ENCODE measurements at places on chromosomes 13 and 19. TPM values are rescaled to one million over a fixed set of nuclear protein-coding genes. Genes with fewer than 3 reads are reported as not detected.
A peak's percentile ranks its signal among the peaks of the same experiment; 100 is the strongest.

Gene ACP7
- 1.8 TPM for total RNA-seq

Gene KLF12
- 12.9 TPM for total RNA-seq

Gene DCT
- total RNA-seq: 0.42 TPM

Gene ZNF99
- total RNA-seq: 0.34 TPM

Gene ZNF610
- total RNA-seq: 6.9 TPM

Gene KIR3DL2
- not detected for total RNA-seq

Gene ZNF570
- total RNA-seq: 6.9 TPM

Gene SPRED3
- 2.1 TPM for total RNA-seq

Gene SHD
- total RNA-seq: not detected

Gene ZNF491
- total RNA-seq: 2.3 TPM

Gene PEX11G
- total RNA-seq: 7.8 TPM

Gene LPAR2
- total RNA-seq: 28.6 TPM

Gene GIPC3
- 2.4 TPM for total RNA-seq

Gene SAMD1
- total RNA-seq: 24.3 TPM

Gene C1QTNF9B
- total RNA-seq: not detected

Gene LILRB3
- 5.6 TPM for total RNA-seq

Gene USP12
- 25.5 TPM for total RNA-seq

- DNase-seq: no peak
Measured at GRCh38 chr19:14021474-14021873, 6.5 kb upstream of the RLN3 start.

GRCh38 chr19:1057176-1057855 lies 9.7 kb upstream of the ARHGAP45 start:
- DNase-seq: no peak

DNA sequence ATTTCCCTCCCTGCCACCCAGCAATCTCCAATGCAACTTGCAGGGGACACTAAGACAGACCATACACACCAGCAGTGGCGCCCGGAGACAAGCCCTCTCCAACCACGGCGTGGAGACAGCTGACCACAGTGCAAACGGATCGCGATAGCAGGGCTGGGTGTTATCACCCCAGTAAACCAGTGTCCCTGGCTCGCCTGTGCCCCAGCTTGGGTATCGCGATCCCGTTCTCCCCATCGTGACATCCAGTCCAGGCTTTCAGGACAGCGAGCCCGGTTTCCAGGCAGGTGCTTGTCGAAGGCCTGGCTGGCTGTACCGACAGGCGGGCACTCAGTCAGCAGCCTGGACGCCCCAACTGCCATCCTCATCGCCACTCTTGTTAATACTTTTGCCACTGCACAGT lies 20.7 kb upstream of the NANOS2 start:
- DNase-seq: no peak

GRCh38 chr13:51152701-51153100 lies 41.6 kb upstream of the C13orf42 start:
- DNase-seq: no peak

- DNase-seq: no peak
Measured at GRCh38 chr13:108984251-108984920, 355.0 kb downstream of the MYO16 start.

DNA sequence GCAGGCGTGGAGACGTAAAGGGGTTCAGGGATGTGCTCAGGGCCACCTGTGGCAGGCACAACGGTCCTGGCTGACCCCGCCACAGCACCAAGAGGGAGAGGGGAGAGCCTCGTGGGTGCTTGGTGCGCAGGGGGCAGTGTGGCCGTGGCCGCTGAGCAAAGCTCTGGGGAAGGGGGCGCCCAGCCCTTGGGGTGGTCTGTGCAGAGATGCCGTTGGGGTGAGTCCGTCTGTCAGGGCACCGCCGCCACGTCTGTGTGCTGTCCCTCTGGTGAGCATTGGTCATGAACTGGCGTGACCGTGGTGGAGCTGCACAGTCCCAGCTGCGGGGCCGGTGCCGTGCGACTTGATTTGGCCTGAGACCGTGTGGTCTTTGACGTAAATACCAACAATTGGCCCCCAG lies 15.3 kb downstream of the GNA11 start:
- DNase-seq: no peak

DNA sequence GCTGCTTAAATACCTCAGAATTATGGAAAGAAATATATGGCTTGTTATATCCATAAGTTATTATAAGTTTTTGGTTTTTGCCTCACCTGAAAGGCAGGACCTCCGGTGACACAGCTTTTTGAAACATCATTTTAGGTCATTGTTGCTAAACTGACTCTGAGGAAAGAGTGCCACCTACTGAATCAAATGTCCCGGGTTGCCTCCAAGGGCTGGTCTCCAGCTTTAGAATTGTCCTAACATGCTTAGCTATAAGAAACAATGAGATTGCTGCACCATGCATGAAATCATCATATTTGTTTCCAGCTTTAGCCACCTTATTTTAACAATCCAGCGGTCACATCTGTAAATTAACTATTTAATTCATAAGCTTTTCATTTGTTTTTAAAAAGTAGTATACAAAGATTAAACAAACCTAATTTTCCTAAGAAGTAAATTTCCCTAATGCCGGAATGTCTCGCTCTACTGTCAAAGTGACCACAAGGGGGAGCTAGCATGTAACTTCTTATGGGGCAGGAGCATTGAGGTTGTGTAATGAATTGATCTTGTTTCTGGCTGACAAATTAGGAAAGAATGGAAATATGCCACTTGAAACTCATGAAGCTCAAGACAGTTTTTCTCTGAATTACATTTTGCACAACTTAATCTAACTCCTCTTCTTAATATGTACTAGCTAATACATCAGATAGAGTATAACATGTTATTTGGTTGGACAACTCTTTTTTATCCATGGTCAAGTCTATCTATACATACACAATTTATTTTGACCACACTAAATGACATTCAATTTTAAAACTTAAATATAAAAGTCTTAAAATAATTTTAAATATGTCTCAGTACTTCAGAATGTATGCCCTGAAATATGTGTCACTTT lies 6.7 kb upstream of the PCDH17 start:
- no peak for DNase-seq

DNA sequence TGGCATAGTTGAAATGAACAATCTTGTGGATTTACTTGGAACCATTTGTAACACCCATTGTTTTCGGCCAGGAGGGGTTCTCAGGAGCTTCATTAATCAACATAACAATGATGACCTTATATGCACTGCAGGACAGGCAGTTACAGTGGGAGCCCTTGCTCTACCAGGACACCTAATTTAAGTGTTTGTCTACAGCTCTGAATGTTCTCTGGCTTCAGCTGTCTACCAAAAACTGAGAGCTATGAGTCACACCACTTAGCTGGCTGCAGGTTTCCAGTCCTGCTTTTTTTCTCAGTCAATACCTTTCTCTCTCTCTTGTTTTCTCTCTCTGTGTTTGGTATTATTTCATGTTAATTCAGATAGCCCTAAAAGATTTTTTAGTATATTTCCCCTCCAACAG lies 105.4 kb upstream of the MBNL2 start:
- DNase-seq: no peak

DNA sequence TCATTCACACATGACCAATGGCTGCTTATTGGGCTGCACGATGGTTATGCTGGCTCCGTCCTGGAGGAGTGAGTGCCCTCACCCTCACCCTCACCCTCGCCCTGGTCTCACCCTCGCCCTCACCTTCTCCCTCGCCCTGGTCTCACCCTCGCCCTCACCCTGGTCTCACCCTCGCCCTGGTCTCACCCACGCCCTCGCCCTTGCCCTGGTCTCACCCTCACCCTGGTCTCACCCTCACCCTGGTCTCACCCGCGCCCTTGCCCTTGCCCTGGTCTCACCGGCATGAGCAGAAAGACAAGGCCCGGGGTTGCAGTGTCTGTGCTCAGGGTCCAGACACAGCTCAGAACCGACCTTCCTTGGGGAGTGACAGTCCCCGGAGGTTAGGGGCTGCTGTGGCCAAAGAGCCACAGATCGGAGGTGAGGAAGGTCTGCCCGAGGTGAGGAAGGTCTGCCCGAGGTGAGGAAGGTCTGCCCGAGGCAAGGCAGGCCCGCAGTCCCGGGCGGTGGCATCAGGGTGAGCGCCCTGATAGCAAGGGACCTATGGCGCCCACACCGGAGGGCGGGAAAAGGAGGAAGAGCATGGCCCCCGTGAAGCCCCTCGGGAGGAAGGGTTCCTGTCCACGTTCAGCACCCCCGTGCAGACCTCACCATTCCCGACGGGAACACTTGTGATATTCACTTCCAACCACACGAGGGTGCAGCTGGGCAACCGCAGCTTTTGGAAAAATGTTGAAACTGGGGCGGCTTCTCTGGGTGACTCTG lies 65.6 kb downstream of the MCF2L start:
- peak; percentile 65 for DNase-seq

GRCh38 chr13:38283346-38283745 lies 66.3 kb upstream of the UFM1 start:
- DNase-seq: no peak

DNA sequence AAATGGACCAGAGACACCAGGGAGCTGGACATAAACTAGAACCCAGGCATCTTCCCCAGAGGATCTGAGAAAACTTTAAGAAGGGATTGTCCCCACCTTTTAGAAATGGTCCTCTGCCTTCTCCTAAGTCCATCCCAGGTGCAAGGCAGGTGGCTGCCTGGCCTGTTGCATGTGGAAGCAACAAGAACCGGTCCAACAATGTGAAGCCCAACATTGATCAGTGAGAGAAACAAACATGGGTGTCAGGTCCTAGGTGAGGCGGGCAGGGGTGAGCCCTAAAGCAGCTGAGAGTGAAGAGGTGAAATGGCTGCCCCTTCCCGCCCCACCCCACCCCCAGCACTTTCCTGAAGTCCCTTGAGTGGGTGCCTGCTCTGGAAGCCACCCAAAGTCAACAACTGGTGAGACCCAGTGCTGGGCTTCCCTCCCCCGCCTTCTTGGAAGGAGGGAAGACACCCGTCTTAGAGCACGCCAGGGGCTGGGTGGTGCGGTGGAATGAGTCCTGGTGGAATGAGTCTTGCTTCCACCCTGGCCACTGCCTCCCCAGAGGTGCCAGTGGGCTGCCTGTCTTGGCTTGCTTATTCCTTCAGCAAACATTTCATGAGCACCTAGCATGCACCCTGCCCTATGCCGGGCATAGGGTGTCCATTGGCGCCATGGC lies 1.7 kb downstream of the AP1M1 start:
- no peak for DNase-seq

DNA sequence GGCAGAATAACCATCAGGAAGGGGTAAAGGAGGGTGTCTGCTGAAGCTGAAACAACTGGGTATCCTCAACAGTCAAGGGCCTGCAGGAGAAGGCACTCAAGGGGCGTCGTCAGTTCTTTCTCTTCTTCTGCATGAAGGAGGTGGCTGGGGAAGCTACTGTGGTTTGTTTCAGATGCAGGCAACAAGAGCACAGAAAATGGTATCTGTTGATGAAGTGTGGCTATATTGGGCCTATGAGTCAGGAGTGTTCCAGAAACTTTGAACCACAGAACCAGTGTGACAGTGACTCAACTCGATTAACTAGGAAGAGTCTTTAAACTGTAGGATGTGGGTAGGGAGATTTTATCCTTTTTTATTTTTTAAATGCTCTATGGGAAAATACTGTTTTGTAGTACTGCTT lies 686.3 kb downstream of the FGF9 start:
- DNase-seq: no peak

- no peak for DNase-seq
Measured at GRCh38 chr13:51426982-51427381, 25.9 kb downstream of the INTS6 start.

DNA sequence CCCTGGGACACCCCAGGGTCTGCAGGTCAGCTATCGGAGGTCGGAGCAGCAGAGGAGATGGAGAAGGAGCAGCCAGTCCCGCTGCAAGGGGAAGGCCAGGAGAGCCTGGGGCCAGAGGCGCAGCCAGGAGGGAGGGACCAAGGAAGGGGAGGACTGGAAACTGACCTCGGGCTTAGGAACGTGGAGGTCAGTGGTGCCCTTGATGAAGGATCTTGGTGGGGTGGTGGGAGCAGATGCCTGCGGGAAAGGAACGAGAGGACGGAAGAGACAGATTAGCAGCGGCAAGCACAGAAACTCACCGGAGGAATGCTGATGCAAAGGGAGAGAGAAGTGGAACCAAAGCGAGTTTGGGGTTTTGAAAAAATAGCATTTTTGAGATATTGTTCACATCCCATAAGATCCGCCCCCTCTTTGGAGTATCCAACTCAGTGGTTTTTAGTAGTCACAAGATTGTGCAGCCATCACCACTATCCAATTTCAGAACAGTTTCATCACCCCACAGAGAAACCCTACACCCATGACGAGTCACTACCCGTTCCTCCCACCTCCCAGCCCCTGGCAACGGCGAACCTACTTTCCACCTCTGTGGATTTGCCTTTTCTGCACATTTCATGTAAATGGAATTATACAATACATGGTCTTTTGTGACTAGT lies 22.1 kb downstream of the PLEKHF1 start:
- no peak for DNase-seq

DNA sequence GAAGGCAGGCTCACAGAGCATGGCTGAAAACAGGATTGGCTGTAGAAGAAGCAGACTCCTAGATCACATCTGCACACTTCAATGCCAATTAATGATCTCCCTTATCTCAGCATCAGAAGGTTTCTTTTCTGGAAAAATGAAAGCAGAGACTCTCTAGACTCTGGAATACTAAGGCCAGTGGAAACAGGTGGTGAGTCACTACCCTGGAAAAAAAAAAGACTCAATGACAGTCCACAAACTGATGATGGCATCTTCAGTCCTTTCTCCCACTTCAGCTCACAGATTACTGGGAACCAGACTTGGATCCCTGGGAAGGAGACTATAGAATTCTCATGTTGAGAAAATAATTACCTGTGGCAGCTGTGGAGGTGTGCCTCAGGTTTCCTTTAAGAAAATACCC lies 47.5 kb upstream of the MBNL2 start:
- no peak for DNase-seq

DNA sequence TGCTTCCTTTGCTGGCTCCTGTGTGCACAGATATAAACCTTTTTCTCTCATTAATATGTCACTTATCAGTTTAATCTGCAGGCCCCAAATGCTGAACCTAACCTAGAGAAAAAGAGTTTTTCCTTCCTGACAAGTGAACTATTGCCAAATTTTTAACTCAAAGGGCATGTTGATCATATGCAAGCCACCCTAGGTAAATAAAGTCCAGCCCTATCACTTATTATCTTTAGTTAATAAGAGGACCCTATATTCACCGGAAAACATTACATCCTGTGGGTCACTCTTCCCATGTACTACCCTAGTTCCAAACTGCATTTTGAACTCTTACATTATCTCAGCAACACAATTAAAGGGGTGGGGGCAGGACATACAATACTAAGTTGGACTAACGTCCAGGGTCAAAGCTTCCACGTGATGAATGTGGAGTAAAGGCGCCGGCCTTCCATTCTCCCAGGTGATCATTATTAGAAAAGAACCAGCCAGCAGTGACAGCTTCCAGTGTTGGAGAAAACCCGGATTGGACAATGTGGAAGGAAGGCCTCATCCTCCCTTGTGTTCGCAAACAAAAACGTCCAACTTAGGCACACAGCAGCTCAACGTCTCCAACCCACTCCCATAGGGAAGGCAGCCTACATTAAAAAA lies 86.6 kb downstream of the STK24 start:
- no peak for DNase-seq

GRCh38 chr13:101523154-101524131 lies 71.0 kb downstream of the ITGBL1 start:
- no peak for DNase-seq
